Suprapubic skin (tissue), 4 donors: ENCODE measurements at places on chromosomes 5 and 9. TPM values are rescaled to one million over a fixed set of nuclear protein-coding genes. Genes with fewer than 3 reads are reported as not detected.

OLFML2A gene
- total RNA-seq, result 21.0 TPM

ALDOB gene
- total RNA-seq, result 2.0 TPM

MYMK gene
- total RNA-seq, result not detected

GRCh38 chr9:131473198-131473885, 29.4 kb upstream of the POMT1 start:
- no peak for DNase-seq
- H3K4me1 ChIP-seq, result no peaks in the 10 kb centered on the region
- H3K27me3 ChIP-seq, result no peaks in the 10 kb centered on the region
- no peak overlapping the region for H3K27ac ChIP-seq

GRCh38 chr5:73136055-73136562, 15.7 kb downstream of the TMEM171 start:
- H3K4me3 ChIP-seq, result no peak overlapping the region
- peaks cover 3% of the 10 kb centered on the region for H3K27me3 ChIP-seq
- no peak for DNase-seq
- H3K27ac ChIP-seq, result no peak overlapping the region

DNA sequence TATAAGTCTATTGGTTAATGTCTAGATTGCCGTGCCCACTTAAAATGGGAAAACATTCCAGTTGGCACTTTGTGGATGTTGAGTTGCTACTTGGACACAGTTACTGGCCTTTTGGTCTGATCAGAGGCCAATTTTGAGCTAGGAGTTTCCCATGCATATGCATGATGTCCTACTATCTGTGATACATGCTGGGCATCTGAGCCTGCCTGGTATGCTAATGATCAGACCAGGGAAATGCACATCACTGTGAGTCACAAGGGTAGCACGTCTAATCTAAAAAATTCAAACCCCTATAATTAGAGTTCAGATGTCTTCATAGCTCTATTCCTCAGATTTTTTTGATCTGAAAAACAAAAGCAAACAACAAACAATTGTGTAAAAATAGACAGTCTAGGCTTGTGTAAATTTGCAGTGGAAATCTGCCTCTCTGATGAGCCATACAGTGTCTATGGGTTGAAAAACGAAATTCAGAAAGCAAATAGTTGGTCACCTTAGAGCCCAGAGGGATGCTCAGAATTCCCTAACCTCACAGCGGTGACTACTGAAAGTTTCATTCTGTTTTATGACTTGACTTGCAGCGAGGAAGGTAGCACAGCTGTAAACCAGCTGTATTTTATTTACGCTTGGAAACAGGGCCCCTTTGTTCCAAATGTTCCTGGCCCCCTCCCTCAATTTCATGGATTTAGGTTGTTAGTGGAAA, 37.3 kb downstream of the PALM2AKAP2 start:
- no peaks in the 10 kb centered on the region for H3K27me3 ChIP-seq
- no peaks in the 10 kb centered on the region for H3K36me3 ChIP-seq
- no peak for DNase-seq
- no peak overlapping the region for H3K4me3 ChIP-seq
- H3K4me1 ChIP-seq, result peaks cover 10% of the 10 kb centered on the region
